Stimulated activated CD4-positive, alpha-beta T cell treated with anti-CD3 and anti-CD28 coated beads, Interleukin-1b, Interleukin-23, amount 100 ng/mL, for 4 hours (primary cell): ENCODE measurements at places on chromosomes 2 and 18.

GRCh38 chr2:20916604-20917286 lies 93.8 kb upstream of the LDAH start:
- no peak for DNase-seq

DNA sequence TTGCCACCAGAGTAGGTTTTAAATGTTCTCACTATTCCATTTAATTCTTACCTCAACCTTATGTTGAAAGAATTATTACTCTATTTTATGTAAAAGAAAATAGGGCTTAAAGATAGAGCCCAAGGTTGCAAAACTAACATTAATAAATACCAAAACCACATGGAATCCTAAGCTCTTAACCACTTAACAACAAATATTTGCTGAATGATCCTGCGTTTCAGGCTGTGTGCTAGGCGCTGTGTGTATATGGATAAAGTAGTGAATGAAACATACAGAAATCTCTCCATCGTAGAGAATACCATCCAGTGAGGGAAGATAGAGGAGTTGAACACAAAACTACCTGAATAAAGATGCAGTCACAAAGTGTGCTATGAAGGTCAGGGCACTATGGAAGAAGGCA lies 485.1 kb downstream of the THSD7B start:
- DNase-seq: no peak

- DNase-seq: no peak
Measured at GRCh38 chr2:28956415-28956826, 24.7 kb upstream of the TOGARAM2 start.

DNA sequence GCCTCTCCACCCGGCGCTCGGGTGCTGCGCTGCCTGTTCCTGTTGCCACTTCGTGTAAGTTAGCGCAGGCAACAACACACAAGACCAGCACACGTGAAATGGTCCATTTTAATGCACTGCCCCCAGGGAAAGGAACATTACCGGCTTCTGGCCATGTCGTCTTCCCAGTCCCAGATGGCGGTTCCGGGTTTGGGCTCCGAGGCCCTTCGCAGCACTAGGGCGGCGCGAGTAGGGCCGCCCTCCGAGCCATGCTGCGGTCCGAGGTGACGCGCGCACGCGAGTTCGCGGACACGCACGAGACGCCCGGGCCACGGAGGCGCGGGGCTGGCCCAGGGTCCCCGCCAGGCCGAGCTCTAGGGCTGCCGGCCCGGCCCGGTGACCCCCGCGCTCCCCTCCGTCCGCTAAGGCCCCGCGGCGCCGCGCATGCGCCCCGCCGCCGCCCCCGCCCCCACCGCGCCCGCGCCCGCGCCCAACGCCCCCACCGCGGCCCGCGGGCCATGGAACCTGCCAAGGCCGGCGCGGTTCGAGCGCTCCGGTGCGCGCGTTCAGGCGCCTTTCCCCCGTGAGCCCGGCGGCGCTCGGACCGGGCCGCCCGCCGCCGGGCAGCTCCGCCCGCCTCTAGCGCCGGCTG lies 367 bp upstream of the ZNF236 start:
- DNase-seq: peak; percentile 50

DNA sequence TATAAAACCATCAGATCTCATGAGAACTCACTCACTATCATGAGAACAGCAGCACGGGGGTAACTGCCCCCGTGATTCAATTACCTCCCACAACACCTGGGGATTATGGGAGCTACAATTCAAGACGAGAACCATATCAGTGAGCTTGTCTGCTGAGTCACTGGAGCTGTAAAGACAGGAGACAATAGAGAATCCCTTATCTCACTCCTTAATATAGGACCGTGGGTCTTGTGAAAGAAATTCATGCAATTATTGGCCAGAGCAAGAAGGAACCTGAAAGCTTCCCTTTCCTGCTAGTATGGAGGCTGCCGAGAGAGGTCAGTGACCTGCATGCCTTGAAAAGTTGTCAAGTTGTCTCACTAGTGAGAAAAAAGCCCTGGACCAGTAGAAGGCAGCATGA lies 9.5 kb upstream of the TNFAIP6 start:
- no peak for DNase-seq

DNA sequence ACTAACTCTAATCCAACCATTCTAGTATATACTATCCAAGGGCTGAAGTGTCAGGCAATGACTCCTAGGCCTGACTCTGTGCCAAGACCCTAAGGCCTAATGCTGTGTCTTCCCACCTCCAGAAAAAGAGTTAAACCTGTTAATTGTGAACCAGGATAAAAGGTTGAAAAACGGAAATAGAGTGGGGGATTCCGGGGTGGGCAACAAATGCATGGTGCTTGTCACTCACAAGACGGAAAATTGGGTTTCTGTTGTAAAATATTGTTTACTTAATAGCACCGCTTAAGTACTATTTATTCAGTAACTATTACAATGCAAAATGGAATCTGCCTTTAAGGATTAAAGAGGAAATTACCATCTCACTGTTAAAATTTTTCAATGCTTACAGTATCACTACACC lies 3.2 kb downstream of the STK17B start:
- DNase-seq: no peak

- no peak for DNase-seq
Measured at GRCh38 chr2:180924063-180924462, 56.3 kb upstream of the UBE2E3 start.

GRCh38 chr2:195038153-195038552 lies 618.9 kb upstream of the SLC39A10 start:
- DNase-seq: no peak

- DNase-seq: no peak
Measured at GRCh38 chr2:10923008-10923375, 11.3 kb downstream of the KCNF1 start.

GRCh38 chr2:18505703-18506341 lies 54.6 kb downstream of the RDH14 start:
- DNase-seq: no peak

- no peak for DNase-seq
Measured at GRCh38 chr2:109468893-109469292, 144.9 kb downstream of the SEPTIN10 start.

DNA sequence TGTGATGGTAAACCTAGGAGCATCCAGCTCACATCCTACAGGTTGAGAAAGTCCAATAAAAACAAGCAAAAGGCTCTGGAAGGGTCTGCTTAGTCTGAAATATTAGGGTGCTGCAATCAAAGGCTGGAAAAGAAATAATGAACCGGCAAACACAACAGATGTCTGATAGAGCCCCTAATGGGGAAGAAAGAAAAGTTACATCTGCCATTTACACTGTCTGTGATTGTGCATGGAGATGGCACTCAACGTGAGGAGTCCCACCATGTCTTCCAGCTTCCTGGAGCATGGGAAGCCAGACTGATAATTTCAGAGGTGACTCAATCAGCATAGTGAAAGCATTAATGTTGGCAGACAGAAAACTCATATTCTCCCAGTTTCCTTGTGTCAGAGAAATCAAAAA lies 307.8 kb downstream of the EPHA4 start:
- DNase-seq: no peak

DNA sequence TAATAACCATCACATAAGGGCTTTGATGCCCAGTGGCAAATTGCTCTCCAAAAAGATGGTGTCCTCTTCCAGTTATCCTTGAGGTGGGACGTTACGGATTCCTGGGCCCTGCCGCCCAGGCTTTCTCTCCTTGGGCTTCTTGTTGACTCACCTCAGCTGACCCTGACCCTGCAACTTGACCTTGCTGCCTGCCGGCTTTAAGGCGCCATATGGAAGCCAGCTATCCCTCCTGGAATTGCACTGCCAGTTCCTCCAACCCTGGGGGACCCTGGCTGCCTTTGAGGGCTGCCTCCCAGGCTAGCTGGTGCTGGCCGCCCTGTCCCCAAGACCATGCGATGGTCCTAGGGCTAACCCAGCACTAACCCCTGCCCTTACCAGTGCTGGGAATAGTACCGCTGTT lies 28.3 kb upstream of the B3GNT7 start:
- DNase-seq: no peak

GRCh38 chr2:162926907-162927306 lies 88.3 kb upstream of the KCNH7 start:
- no peak for DNase-seq

DNA sequence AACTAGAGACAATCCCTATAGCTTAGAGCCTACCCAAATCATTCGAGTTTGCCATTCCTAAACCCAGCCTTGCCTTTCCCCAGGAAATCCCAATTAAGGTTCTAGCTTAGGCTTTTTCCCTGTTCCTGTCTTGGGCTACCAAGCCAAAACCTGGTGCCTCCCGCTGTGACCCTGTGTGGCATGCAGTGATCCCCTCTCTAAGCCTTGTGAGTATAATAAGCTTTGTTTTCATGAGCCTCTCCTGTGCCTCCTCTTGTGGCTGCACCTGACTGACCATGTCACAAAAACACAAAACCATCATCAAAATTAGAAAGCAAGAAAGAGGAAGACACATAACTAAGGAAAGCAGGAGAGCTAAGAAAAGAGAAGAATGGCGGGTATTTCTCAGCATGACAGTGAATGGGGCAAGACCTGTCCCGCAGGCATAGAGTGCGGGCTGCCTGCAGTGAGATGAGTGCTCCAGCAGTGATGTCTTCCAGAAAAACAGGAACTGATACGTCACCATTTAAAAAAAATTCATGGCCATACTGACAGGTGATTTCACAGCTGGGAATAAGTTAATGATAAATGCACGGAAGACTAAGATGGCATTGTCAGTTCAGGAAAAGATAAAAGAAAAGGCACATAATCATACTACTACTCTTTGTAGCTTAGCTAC lies 9.2 kb upstream of the PAIP2B start:
- no peak for DNase-seq

GRCh38 chr18:61273533-61273932 lies 59.7 kb upstream of the CDH20 start:
- DNase-seq: no peak

DNA sequence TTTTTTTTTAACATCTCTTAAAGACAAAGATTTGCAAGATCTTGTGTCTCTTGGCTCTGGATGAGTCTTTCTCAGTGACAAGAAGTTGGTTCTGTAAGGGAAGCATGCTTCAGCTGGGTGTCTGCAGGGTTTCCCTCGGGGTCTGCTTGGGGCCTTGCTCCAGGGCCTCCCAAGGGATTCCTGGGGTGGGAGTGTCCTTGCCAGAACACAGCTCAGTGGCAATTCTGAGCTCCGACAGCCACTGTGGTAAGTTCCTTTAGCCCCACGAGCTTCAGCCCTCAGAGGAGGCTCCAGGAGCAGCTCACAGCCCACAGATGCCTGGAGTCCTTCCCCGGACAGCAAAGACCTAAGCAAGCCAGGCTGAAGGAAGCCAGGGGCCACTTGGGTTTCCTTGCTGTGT lies 52.4 kb downstream of the EMX1 start:
- DNase-seq: no peak

- DNase-seq: no peak
Measured at GRCh38 chr2:238847841-238848690, at the start of gene TWIST2. TWIST2 (plus strand) TSS chr2:238848085; CDS start chr2:238848216, 131 bp downstream.
